ENCODE measurements at places on chromosomes 12 and 14.

GRCh38 chr14:64191756-64192155 lies 102.4 kb downstream of the ESR2 start:
- no peak for DNase-seq

- DNase-seq: no peak
Observed at GRCh38 chr12:51592034-51592705, 1.1 kb downstream of the SCN8A start.

DNA sequence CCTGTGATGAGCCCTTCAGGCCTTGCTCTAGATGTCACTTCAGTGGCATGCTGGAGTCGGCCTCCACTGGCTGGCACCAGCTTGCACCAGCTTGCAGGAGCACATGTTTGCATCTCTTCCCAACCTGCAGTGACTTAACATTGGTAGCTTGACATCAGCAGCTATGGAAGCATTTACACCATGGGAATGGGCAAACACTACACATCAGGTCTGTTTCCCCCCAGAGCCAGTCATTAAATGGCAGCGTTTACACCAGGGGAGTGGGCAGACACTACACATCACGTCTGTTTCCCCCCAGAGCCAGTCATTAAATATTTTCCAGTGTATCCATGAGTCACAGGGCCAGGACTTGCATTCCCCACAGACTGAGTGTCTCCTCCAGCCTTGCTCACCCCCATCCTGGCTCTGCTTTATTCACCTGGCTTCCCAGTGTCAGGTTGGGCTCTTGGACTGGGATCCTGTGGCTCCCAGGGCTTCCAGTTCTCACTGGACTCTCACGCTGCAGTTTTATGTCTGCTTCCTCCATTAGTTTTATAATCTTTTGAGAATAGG lies 51.6 kb upstream of the VRK1 start:
- no peak for DNase-seq

DNA sequence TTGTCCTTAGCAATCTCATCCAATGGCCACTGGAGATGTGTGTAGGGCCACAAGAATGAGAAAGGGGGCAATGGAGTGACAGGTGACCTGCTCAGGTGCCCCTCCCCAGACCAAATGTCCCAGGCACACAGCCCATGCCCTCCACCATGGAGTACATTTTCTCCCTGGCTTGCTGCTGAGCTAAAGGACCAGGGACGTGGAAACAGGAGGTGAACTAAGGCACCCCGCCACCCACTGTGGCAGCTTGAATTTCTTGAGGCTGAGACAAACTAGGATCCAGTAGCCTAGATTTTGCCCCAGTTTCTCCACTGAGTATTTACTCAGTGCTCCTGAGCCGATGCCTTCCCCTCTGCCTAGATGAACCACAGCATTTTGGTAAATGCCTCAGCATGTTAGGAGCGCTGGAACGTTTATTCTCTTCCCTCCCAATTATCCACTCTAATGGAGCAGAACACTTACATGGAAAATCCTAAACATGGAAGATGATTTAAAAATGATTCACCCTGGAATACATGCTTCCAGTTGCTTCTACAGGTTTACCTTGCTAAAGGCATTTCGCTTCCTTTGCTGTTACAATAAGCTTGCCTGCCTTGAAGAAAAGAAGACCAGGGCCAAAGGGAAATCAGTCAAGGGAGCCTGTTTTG lies 198.0 kb downstream of the ZFP36L1 start:
- no peak for DNase-seq

- no peak for DNase-seq
Observed at GRCh38 chr12:52975204-52975603, 26.3 kb downstream of the KRT18 start.

DNA sequence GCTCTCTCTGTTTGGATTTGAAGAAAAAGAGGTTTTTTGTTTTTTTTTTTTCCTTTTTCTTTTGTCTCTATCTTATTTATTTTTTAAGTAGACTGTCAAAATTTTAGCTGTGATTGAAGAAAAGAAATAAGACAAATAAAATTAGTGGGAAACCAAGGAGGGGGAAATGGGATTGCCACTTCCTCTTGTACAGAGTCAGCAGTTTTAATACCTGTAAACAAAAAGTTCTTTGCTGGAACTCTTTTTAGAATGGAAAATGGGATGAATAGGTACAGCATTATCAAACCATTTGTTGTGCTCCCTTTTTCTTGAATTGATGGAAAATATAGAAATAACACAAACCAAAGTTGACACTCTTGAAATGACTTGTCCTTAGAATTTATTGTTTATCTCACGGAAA lies 680.7 kb downstream of the DIO2 start:
- no peak for DNase-seq

DNA sequence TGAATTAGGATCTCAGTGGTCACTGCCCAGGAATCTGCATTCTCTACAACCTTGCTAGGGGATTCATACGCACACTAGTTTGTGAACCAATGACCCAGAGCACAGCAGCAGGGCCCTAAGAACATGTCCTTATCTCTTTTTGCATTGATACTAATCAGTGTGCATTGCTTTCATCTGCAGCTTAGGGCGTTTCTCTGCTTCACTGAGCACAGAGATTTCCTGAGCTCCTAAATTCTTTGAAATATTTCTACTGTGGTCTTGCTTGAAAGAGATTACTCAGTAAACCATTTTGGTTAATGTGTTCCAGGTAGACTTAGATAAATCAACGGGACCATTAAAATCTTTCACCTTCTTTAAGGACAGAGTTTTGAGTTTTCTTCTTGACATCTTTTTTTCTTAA lies 351.3 kb upstream of the KITLG start:
- DNase-seq: no peak

DNA sequence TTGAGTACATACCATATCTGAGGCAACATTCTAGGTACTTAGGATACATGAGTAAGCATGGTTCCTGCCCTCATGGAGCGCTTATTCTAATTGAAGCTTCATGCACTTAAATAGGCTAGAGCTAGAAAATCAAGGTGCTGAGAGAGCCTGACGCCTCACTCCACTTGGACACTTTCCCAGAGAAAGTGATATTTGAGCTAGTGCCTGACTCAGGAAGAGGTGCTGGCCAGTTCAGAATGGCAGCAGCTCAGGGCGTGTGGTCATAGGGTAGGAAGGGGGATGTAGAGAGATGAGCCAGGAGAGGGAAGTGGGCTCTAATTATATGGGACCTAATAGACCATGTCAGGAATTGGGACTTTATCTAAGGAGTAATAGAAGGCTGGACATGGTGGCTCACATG lies 33.3 kb downstream of the TULP3 start:
- no peak for DNase-seq
